Purkinje cell (primary cell): ENCODE measurements at places on chromosomes 6 and 20. TPM values are rescaled to one million over a fixed set of nuclear protein-coding genes. Genes with fewer than 3 reads are reported as not detected.

The HNF4A gene
- not detected in 2 replicates for polyA plus RNA-seq

The TRIM38 gene
- 0.22 TPM in 1 of 2 replicates, not detected in the other for polyA plus RNA-seq

The ALDH5A1 gene
- polyA plus RNA-seq: 25.9 and 39.7 TPM in 2 replicates

The KHDC1L gene
- 1.8 TPM in 1 of 2 replicates, not detected in the other for polyA plus RNA-seq

The CARMIL1 gene
- polyA plus RNA-seq: 66.7 and 105 TPM in 2 replicates

The PMEPA1 gene
- polyA plus RNA-seq: 0.94 and 1.9 TPM in 2 replicates

The PTPN1 gene
- polyA plus RNA-seq: 1.3 and 1.5 TPM in 2 replicates

The RFX6 gene
- not detected in 2 replicates for polyA plus RNA-seq

The DEFB128 gene
- polyA plus RNA-seq: not detected in 2 replicates

The KCNK16 gene
- polyA plus RNA-seq: not detected in 2 replicates

The IYD gene
- not detected in 2 replicates for polyA plus RNA-seq

The TCF15 gene
- not detected in 2 replicates for polyA plus RNA-seq

The KIAA1586 gene
- 41.7 and 62.9 TPM in 2 replicates for polyA plus RNA-seq

The CPXM1 gene
- polyA plus RNA-seq: not detected in 2 replicates

The COL21A1 gene
- 0.29 and 7.7 TPM in 2 replicates for polyA plus RNA-seq

The PSORS1C2 gene
- polyA plus RNA-seq: not detected in 2 replicates

The SLC25A27 gene
- 97.0 and 98.6 TPM in 2 replicates for polyA plus RNA-seq

The TCP1 gene
- polyA plus RNA-seq: 149 and 191 TPM in 2 replicates

The DLL1 gene
- 0.17 and 1.3 TPM in 2 replicates for polyA plus RNA-seq

The BTBD3 gene
- polyA plus RNA-seq: 63.1 and 64.2 TPM in 2 replicates

The LINC00237 gene
- polyA plus RNA-seq: not detected in 2 replicates

The NR2E1 gene
- not detected in 2 replicates for polyA plus RNA-seq

The TRPC4AP gene
- polyA plus RNA-seq: 9.4 and 9.9 TPM in 2 replicates

The HCK gene
- not detected in 2 replicates for polyA plus RNA-seq

The ZC2HC1B gene
- polyA plus RNA-seq: not detected in 2 replicates

The POU5F1 gene
- polyA plus RNA-seq: not detected in 2 replicates

The ACTL10 gene
- not detected in 2 replicates for polyA plus RNA-seq

The RSPH9 gene
- 0.39 TPM in 1 of 2 replicates, not detected in the other for polyA plus RNA-seq

The FAM184A gene
- polyA plus RNA-seq: 56.8 and 85.8 TPM in 2 replicates

The TMEM244 gene
- polyA plus RNA-seq: not detected in 2 replicates

The FNDC1 gene
- polyA plus RNA-seq: 0.36 TPM in 1 of 2 replicates, not detected in the other

The MUCL3 gene
- not detected in 2 replicates for polyA plus RNA-seq

The TAGAP gene
- polyA plus RNA-seq: 0.39 TPM in 1 of 2 replicates, not detected in the other

The TREML2 gene
- not detected in 2 replicates for polyA plus RNA-seq

The OR12D3 gene
- polyA plus RNA-seq: not detected in 2 replicates
